ENCODE measurements at places on chromosomes 16 and 17. TPM values are rescaled to one million over a fixed set of nuclear protein-coding genes. Genes with fewer than 3 reads are reported as not detected.

The NPIPA3 gene
- total RNA-seq = 1.8 TPM

The C16orf96 gene
- total RNA-seq = 0.04 TPM

The SOX8 gene
- 1.7 TPM for total RNA-seq

The TEKT3 gene
- not detected for total RNA-seq

The CHD9NB gene
- 0.96 TPM for total RNA-seq

The NT5M gene
- total RNA-seq = 8.6 TPM

The YBX2 gene
- total RNA-seq = 0.47 TPM

The RASL10B gene
- total RNA-seq = 0.13 TPM

The ABCA8 gene
- 0.40 TPM for total RNA-seq

The ORAI3 gene
- total RNA-seq = 15.0 TPM

The MYCBPAP gene
- total RNA-seq = 0.08 TPM

The GNG13 gene
- total RNA-seq = not detected

The DHX58 gene
- total RNA-seq = 0.40 TPM

The CNTNAP4 gene
- not detected for total RNA-seq

The MYOCD gene
- total RNA-seq = 1.0 TPM
